Activated naive CD4-positive, alpha-beta T cell treated with anti-CD3 and anti-CD28 coated beads, Interleukin-2, amount 50 U/mL, for 72 hours (primary cell): ENCODE measurements at places on chromosomes 13 and 19.

DNA sequence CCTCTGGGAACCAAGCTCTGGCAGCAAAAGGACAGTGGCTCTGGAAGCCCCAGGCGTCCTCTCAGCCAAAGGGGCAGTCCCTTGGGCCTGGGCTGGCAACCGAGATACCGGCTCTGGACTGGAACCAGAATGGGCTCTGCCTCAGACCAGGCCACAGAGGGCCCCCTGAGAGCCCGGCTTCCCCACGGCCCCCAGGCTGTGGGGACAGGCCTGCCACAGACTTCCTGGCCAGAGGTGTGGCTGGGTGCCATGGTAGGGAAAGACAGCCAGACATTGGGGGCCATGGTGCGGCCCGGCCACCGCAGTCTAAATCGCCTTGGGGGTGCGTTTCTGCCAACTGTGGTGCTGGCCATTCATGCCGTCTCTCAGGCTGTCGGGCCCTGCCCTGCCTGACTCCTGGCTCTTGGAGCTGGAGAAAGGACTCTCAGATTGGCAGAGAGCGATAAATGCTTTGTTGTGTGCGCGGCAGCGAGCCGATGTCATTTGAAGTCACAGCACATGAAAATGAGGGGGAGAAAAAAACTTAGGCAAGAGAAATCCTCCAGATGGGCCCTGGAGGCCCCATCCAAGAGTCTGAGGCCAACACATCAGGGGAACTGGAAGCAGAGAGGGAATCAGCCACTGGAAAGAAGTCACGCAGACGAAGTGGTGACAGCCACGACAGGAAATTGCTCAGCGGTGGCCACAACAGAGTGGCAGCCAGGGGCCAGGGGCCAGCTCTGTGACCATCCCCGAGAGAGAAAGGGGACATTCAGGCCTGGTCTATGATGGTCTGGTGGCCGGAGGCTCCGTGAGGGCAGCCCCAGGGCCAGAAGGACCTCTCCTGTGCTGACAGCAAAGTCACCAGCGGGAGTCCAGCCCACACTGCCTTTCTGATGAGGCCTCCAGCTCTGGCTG lies 26.5 kb downstream of the SH3GL1 start:
- DNase-seq = no peak

GRCh38 chr13:29111446-29111845 lies 291.3 kb downstream of the MTUS2 start:
- no peak for DNase-seq

GRCh38 chr13:103145442-103145841 lies 79.2 kb upstream of the SLC10A2 start:
- DNase-seq = no peak

DNA sequence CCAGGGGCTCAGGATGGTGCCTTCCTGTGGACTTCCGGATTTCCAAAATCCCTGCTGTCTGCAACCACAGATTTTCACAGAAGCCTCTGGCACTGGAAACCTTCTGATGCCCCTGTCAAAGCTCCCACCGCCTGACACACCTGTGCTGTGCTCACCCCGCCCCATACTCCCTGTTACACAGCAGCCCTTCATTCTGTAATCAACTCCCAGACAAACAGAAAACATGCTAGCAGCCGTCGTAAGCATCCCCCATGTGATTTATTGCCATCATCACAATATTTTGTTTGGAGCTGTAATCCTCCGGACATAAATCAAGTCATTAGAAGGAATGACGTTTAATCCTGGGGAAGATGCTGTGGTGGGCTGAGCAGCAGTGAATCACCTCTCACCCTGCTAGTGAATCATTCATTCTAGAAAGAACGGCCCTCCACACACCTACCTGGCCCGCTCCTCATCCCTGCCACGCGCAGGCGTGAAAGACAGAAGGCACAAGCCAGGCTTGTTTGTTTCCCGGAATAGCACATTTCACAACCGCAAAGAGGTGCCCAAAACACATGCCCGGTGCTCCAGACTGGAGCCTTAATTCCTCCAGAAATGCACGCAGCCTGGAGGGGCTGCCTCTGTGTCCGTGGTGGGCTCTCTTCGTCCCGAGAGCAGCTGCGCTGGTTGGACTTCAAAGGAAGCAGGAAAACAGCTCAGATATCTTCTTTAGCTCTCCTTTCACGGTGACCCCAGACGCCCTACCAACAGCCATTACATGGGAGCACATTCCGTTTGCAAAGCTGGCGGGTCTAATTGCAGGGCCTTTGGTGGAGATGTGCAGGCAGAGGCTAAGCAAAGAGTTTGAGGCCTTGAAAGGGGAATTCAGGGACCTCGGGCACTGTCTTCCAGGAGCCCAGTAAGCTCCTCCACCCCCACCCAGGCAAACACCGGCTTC lies 41.3 kb upstream of the KCTD15 start:
- no peak for DNase-seq

GRCh38 chr13:69108486-69108885 lies 999.1 kb upstream of the ATXN8OS start:
- no peak for DNase-seq

- DNase-seq = no peak
Observed at GRCh38 chr19:2529473-2529918, 53.6 kb downstream of the GADD45B start.

DNA sequence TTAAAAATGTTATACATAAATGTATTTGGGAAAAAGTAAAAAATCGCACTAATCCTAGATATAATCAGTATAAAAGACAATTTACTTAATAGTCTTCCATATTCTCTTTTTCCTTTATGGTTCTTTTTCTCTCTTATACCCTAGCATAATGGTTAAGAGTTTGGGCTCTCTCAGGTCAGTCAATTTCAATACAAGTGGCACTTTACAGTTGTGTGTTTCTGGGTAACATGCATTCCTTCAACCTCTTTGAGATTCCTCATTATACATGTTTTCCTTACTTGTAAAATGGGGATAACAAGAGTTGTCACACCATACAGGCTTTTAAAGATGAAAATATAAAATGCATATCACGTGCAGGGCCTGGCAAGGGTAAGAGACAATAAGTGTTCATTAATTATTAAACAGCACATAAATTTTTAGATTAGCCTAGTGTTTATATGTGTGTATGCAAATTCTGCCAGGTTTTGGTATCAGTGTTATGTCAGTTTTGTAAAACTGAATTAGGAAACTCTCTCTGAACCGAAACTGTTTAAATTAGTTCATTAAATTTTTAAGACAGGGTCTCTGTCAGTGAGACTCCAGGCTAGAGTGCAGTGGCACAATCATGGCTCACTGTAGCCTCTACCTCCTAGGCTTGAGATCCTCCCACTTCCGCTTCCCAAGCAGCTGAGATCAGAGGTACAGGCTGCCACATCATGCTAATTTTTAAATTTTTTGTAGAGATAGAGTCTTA lies 49.8 kb downstream of the ELF1 start:
- no peak for DNase-seq

DNA sequence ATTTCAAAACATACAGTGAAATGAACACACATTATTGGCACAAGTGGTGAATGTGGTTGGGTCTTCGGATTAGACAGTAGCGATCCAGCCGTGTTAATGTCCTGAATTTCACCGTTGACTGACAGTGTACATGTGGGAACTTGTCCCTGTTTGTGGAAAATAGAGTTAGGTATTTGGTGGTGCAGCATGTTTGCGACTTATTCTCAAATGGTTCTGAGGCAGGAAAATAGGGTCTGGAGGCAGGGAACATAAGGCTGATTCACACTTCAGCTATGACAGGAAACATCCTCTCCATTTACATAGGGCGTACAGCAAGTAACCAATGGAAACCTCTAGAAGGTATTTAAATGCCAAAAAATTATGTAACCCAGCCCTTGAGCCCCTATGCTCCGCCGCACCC lies 4.2 kb downstream of the LGALS7B start:
- DNase-seq = no peak

- DNase-seq = no peak
Observed at GRCh38 chr13:35489050-35489449, 12.6 kb upstream of the MAB21L1 start.

GRCh38 chr13:42384265-42384664 lies 112.3 kb downstream of the AKAP11 start:
- no peak for DNase-seq

DNA sequence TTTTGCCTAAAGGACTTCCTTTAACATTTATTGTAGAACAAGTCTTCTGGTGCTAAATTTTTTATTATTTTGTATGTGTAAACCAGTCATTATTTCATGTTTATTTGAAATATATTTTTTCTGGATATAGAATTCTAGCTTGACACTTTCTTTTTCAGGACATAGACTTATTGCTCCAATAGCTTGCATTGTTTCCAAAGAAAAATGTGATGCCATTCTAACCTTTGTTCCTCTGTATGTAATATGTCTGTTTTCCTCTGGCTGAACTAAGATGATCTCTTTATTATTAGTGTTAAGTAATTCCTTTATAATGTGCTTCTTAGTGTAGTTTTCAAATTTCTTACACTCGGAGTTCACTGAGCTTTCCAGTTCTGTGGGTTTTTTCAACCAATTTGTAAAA lies 174.1 kb upstream of the STARD13 start:
- no peak for DNase-seq

DNA sequence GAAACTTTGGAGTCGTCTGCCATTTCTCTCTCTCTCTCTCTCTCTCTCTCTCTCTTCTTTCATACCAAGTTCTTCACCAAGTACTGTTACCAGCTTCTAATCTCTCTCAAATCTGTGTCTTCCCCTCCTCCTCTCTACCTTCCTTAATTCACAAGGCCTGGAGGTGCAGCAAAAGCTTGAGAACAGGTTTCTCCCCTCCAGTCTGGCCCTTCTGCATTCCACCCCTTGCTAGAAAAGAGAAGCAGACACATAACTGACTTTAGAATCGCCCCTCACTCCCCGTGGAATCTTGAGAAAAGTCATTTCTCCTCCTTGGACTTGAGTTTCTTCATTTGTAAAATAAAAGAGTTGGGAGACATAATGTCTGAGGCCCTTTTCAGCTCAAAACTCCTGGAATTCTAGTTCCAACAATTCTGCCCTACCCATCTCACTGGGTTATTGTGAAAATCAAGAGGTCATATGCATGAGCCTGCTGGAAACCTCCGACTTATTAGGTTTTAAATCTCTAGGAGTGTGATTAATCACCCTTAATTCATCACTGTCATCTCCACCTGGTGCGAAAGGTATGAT lies 20.4 kb downstream of the AMER2 start:
- no peak for DNase-seq

DNA sequence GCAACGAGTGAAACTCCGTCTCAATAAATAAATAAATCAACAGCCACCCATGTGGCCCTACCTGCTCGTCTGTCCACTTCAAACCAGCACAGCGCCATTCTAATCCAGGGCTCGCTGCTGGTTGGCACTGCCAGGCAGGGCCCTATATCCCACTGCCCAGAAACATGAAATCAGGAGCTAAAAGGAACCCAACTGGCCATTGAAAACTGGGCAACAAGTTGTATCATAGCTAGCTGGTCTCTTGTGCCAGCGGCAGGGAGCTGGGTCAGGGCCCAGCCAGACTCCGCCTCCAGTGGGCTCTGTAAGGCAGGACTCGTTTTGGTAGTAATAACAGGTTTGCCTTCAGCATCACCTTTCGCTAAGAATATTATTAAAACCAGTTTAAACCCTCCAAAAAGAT lies 39.3 kb downstream of the GGACT start:
- no peak for DNase-seq
